ENCODE measurements at places on chromosomes 7 and 10. TPM values are rescaled to one million over a fixed set of nuclear protein-coding genes. Genes with fewer than 3 reads are reported as not detected.

GRCh38 chr10:36788152-36788551, 337.2 kb upstream of the ANKRD30A start:
- DNase-seq, result no peak

GRCh38 chr10:63675171-63675570, 154.0 kb downstream of the REEP3 start:
- no peak for DNase-seq

GRCh38 chr10:117261501-117261900, 20.6 kb downstream of the SLC18A2 start:
- DNase-seq, result no peak

DNA sequence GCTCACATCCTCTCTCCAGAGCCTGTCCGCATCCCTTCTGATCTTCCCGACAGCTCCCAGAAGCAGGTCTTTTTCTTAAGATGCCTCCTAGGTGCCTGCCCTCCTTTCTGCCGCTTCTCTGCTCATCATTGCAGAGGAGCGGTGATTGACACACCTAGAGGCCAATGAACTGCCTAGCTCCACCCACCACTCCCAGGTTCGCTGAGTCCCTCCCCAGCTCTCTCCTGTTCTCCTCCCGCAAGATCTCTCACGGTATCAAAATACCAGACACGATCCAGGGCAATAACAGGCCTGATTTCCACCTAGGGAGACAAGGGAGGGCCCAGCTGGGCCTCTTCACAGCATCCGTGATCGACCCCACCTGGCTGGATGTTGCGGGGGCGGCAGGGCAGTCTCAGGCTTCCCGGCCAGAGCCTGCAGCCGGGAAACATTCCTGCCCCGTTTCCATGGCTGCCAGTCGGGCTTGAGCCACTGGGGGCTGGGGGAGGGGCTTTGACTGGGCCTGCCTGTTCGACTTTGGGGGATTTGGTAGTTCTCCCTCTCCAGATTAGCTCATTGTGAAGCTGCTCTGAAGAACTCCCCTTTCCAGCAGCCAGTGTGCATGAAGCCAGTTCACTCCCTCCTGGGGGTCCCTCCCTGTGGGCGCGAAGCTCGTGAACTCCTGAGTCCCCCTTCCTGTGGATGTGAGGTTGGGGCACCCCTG, 373.5 kb downstream of the RPS24 start:
- peak; percentile 57 for DNase-seq

- no peak for DNase-seq
Observed at GRCh38 chr7:17234398-17235031, 63.9 kb upstream of the AHR start.

DNA sequence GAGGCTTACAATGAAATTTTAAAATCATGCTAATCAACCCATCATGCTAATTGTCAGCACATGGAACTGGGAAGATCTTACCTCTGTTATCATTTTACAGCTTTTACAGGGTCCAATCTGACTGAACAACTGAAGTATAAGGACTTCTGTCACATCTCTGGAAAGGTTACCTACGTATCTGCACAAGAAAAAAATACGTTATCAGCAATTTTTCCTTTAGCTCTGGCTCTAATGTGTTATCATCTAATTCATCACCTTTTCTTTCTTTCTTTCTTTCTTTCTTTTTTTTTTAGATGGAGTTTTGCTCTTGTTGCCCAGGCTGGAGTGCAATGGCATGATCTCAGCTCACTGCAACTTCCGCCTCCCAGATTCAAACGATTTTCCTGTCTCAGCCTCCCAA, 8.7 kb downstream of the TIAL1 start:
- no peak for DNase-seq

DNA sequence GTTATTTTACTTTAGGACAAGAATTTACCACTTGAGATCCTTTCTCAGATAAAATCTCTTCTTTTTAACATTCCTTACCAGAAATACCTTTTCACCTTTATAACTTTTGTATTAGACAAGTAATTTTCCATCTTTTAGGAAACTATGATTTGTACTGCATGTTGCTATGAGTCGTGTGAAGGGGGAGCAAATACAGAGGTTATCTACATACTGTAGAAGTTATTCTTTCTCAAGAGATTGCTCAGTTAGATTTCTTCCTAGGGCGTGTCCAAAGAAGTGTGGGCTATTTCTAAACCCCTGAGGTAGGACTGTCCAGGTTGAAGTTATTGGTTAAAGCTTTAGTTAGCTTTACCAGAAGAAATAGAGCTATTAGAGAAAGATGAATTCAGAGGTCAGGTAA, 30.2 kb upstream of the ARHGAP12 start:
- no peak for DNase-seq

DNA sequence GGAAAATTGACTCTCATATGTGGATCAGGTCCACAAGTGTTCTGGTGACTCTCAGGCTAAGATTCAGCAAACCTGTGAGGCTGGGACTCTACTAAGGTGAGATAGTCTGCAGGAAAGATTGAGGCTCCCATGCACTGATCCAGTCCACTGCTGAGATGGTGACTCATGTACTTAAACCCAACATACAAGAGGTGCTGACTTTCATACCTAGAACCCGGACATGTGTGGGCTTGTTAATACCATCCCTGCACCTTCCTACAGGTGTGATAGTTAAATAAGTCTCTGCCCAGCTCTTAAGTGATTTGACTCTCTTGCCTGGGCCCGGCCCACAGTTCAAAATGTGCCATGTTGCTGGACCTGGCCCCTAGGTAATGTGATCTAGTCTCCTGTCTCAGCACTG, 27.1 kb upstream of the ZNF107 start:
- no peak for DNase-seq

DNA sequence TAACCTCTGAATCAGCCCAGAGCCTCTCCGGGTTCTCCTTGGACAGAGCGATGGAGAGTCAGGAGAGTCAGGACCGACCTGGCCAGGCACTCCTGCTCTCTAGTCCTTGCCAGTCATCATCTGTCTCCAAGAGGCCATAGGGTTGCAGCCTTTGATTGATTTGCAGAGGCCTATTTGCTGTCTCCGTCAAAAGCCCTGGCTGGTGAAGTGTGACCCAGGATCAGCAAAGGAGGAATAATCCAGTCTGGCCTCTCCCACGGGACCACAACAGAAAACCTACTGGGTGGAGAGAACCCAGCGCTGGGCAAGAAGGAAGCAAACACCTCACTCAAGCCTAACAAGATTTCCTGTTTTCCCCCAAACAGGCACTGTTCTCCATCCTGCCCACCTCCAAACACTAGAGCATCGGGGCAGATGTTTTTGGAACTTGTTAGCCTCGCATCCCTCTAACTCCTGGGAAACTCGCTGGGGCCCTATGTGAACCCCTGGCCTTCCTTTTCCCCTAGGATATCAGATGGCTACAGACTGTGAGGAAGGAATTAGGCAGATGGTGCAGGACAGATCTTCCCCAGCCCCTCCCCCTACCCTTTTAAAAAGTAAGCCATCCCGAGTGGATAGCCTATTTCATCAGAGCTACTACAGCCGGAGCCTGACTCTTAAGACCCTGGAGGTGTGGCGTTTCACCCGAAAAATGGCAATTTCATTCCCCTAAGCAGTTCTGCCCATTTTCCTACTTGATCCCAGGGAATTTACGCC, 54.3 kb downstream of the PODXL start:
- no peak for DNase-seq

GRCh38 chr10:7351894-7352293, 58.9 kb downstream of the SFMBT2 start:
- DNase-seq, result no peak

GRCh38 chr10:127034034-127034633, 128.9 kb downstream of the DOCK1 start:
- no peak for DNase-seq

- no peak for DNase-seq
Observed at GRCh38 chr10:31584876-31585275, 265.9 kb downstream of the ZEB1 start.

DNA sequence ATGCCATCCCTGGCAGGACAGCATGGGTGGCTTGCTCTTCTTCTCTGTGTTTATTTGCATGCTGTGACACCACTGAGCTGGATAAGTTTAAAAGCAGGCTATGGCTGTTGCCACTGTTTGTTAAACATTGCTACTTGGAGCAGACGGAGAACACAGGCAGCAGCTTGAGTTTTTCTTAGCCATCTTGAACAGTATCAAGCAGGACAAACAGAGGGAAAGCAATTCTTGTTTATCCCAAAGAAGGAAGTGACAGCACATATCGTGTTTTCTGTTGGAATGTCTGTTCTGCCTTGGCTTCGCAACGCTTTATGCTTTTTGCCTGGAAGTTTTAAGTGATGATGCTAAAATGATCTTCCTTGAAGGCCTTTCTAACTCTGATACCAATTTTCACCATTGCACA, 73.8 kb downstream of the MKX start:
- DNase-seq, result no peak

DNA sequence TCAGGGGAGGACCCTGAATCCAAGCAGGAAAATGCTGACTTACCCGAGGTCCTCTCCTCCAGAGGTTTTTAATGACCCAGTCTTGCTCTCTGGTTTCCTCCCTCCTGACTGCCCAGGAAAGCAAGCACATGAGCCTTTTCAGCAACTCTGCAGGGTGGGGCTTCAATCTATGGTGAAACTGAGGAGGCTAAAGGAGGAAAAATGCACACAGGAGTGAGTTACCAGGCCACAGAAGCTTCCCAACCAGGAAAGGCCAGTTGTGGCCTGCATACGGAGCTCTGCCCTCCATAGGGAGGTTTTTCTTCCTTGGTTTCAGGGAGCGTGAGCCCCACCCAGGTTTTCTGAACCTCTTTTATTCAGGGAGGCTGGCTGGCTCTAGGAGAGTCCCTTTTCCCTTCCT, 14.1 kb upstream of the DLG5 start:
- no peak for DNase-seq

DNA sequence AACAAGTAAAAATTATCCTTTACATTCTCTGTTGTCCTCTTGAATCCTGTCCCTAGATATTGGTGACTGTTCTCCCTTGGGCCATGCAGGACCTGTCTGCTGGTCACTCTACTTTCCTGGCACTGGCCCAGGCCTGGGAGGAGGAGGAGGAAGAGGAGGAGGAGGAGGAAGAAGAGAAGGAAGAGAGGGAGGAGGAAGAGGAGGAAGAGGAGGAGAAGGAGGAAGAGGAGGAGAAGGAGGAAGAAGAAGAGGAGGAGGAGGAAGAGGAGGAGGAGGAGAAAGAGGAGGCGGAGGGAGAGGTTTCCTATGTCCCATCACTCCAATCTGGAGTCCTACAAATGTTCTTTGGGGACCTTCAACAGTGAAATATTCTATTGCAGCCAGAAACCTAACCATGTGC, 97.3 kb upstream of the NAMPT start:
- no peak for DNase-seq

GRCh38 chr7:157408258-157409101, 71.7 kb downstream of the DNAJB6 start:
- DNase-seq, result no peak

GRCh38 chr7:151725844-151726651, 150.9 kb downstream of the PRKAG2 start:
- DNase-seq, result no peak

- DNase-seq, result no peak
Observed at GRCh38 chr7:55489552-55489951, 82.8 kb downstream of the VOPP1 start.

GRCh38 chr10:119078422-119079179, 2.0 kb downstream of the EIF3A start:
- no peak for DNase-seq

DNA sequence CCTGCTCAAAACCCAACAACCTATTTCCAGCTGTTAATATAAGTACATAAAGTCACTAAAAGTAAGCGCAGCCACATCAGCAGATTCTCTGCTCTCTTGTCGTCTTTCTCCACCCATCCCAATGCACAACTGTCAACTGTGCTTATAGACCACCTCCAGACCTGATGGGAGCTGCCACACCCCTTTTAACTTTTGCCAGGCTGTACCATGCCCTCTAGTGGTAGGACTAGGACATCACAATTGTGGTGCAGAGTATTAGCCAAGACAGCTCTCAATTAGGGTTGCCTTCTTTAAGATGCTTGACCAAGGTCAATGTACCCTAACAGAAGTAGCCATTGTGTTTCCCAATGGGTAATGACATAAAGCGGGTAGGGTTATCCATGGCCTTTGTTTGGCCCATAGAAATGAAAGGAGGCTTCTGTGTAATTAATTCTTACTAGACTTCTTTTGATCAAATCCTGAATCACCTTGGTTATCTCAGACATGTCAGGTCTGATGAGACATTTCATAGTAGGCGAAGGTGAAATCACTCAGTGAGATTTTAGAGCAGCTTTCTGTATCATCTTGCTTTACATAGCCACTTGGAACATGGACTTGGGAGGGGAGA, 68.1 kb downstream of the SCRN1 start:
- DNase-seq, result peak; percentile 38

DNA sequence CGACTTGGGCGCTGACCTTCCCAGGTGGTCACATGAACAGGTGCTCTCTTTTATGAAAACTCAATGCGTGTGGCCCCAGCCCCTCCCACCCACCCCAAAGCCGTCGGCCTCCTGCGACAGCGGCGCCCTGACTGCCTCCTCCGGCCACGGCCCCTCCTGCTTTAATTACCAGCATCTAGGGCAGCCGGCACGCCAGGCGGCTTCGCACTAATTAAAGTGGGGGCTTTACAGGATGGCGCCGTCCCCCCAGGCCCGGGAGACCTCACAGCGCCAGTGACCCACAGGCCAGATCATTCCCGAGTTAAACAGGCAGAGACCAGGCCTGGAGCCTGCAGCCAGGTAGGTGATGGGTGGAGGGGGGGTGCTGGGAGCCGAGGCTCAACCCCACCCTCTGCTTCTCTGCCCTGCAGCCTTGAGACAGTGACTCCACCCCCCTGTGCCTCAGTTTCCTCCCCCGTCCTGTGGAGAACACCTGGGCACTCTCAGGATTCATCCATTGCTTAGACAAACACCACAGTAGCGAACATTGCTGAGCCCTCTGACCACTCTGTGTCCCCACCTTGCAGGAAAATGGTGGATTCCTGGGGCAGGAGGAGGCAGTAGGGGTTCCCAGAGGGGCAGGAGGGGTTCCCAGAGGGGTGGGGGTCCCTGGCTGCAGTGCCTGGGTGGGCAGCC, 100.8 kb downstream of the MICALL2 start:
- no peak for DNase-seq

GRCh38 chr7:91020636-91021385, 243.4 kb upstream of the FZD1 start:
- DNase-seq, result no peak

Gene CHN2
- polyA plus RNA-seq, result 1.6 TPM

Gene FEZF1
- not detected for polyA plus RNA-seq

Gene UTF1
- polyA plus RNA-seq, result not detected

Gene HABP2
- not detected for polyA plus RNA-seq

Gene FOXI2
- polyA plus RNA-seq, result not detected

Gene FAM237B
- polyA plus RNA-seq, result not detected

Gene MYL10
- not detected for polyA plus RNA-seq

Gene FLNC
- 0.03 TPM for polyA plus RNA-seq

Gene RBM20
- 0.04 TPM for polyA plus RNA-seq

Gene AOAH
- polyA plus RNA-seq, result 0.45 TPM

Gene GFRA1
- polyA plus RNA-seq, result not detected

Gene LIPK
- polyA plus RNA-seq, result 0.56 TPM

All from keratinocyte (primary cell).